HuH-7 (cell line): ENCODE measurements at places on chromosomes 6 and 20.
A peak's percentile ranks its signal among the peaks of the same experiment; 100 is the strongest.

DNA sequence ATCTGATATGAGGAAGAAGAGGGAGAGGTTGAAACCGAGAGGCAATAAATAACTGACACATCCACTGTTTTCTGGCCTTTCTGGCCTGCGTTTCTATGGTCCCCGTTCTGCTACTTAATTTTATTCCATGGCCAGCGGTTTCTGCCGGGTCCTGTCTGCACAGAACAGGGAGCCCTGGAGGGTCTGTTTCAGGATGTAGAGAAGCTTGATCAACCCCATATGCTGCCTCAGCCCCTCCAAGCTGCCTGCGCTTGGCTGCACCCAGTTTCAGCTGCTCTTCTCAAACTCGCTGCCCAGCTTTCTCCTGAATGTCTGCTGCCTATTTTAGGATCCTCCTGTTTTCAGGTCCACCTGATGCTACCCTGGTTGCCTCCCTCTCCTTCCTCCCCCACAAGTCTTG lies 18.5 kb upstream of the PACSIN1 start:
- DNase-seq, result no peak

DNA sequence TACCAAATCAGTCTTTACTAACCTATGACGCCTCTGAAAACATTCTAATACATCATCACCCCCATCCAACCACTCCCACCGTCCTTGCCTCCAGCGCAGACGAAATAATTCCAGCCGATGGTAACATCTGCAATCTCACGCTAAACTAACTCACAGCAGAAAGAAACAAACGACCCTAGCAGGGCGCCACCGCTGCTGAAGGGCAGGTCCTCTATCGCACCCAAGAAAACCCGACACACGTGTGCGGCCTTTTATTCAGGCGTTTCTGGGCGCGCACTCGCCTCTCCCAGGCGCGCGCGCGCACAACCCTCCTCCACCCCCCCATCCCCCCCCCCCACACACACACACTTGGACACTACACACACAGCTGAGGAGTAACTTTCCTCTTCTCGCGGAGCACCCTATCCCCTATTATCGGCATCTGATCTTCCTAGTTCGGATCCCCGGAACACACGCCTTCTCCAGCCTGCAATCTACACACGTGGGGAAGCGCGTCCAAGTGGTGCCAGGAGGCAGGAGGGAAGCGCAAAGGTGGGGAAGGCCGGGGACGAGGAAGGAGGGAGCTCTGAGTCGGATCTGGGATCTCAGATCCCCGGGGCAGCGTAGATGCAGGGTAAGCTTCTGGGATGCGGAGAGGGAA lies 1.4 kb downstream of the GFOD1 start:
- peak; percentile 28 for DNase-seq

DNA sequence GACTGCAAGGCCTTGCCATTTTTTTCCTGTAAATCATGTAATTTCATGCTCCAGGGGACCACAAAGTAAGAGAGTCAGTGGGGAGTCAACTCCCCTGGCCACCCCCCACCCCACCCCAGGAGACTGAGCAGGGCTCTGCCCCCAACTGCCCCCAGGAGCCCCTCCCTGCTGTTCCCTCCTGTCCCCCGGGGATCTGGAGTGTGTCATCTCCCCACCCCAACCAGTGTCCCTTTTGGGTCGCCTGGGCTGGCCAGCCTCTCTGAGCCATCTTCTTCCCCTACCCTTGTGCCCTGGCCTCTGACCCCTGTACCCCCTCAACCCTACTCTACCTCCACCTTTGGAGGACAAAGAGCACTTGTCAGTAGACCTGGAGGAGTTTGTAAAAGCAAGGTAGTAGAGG lies 29.4 kb downstream of the FOXP4 start:
- no peak for DNase-seq

GRCh38 chr6:169845426-169846285 lies 94.2 kb downstream of the ERMARD start:
- DNase-seq, result no peak

GRCh38 chr6:160950507-160950906 lies 41.1 kb upstream of the MAP3K4 start:
- no peak for DNase-seq

GRCh38 chr6:41371461-41371991 lies 36.1 kb downstream of the NCR2 start:
- no peak for DNase-seq

DNA sequence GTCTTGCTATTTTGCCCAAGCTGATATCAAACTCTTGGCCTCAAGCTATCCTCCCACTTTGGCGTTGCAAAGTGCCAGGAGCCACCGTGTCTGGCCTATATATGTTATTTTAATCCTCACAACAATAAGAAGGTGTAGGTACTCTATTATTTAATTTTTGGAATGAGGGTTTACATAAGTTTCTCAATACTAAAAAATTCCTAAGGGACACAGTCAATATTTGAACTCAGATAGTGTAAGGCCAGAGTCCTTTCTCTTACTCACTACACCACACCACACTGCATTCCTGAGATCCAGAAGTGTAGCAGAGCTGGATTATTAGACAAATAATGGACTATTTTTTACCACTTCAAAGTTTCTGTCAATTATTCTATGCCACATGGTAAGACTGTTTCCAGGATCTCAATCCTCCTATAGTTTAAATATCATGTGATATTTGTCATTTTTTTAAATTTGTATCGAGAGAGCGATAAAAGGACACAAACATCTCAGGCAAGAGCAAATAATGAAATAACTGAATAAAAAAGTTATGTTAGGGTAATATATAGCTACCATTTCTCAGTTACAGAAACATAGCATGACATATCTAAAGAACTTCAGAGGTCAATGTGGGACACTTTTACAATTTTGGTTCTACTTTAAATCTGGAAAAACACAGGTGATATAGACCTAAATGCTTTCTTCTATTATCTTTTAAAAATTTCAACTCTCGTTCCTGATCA lies 162.2 kb upstream of the THEMIS start:
- peak; percentile 34 for DNase-seq

GRCh38 chr6:129597023-129597713 lies 112.8 kb downstream of the ARHGAP18 start:
- no peak for DNase-seq

GRCh38 chr6:4929097-4929718 lies 74.6 kb downstream of the RPP40 start:
- DNase-seq, result no peak

DNA sequence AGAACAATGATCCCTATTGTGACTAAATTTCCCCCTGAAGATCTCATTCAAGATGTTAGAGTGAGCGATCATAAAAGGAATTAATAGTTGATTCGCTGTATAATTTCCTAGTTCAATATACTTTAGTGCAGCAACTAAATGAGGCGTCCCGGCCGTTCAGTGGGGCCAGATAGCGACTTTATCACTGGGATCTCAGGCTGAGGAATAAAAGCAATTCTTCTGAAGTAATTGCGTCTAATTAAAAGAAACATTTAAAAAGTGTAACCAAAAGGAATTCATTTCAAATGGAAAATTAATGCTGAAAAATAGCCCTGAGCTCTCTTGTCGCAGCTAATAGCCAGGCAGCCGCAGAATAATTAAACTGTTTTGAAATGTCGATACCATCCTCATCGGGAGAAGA lies 82.2 kb upstream of the TOP1 start:
- DNase-seq, result no peak

- DNase-seq, result peak; percentile 39
These were observed at the start of gene SLC2A10 for GRCh38 chr20:46709459-46710152. Gene SLC2A10, plus strand, starts transcription at chr20:46709649. Its CDS starts 88 bp downstream, at chr20:46709737.

DNA sequence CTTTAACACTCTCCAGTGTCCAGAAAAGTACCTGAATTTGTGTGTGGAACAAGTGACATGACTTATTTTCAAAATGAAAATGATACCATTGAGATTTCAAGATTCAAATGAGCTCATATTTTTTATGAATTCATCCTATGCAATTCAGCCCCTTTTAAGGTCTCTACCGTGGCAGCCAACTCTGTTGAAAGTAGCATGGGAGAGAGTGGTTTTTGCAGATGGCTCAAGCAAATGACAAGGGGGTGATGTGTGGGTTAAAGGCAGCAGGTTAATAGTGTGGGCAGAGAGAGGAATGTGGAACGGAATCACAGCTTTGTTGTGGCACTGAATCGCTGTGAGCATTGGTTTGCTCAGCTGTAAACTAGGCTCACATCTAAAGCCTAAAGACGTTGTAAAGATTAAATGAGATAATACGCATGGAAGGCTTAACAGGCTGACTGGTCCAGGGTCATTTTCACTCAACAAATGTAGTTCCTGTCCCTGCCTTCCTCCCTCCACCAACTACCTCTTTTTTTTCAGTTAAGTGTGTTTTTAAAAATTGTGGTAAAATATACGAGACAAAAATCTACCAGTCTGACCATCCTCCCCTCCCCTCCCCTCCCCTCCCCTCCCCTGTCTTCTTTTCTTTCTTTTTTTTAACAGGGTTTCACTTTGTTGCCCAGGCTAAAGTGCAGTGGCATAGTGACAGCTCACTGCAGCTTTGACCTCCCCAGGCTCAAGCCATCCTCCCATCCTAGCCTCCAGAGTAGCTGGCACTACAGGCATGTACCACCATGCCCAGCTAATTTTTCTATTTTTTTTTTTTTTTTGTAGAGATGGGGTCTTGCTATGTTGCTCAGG lies 114.7 kb upstream of the ZNF217 start:
- DNase-seq, result peak; percentile 54

- no peak for DNase-seq
These were observed at the start of gene GFRA4 for GRCh38 chr20:3663031-3663701. Gene GFRA4, minus strand, starts transcription at chr20:3663399. Its CDS starts 0 bp downstream, at chr20:3663399.

- no peak for DNase-seq
These were observed 1515.1 kb downstream of the HACE1 start for GRCh38 chr6:103344554-103345163.

DNA sequence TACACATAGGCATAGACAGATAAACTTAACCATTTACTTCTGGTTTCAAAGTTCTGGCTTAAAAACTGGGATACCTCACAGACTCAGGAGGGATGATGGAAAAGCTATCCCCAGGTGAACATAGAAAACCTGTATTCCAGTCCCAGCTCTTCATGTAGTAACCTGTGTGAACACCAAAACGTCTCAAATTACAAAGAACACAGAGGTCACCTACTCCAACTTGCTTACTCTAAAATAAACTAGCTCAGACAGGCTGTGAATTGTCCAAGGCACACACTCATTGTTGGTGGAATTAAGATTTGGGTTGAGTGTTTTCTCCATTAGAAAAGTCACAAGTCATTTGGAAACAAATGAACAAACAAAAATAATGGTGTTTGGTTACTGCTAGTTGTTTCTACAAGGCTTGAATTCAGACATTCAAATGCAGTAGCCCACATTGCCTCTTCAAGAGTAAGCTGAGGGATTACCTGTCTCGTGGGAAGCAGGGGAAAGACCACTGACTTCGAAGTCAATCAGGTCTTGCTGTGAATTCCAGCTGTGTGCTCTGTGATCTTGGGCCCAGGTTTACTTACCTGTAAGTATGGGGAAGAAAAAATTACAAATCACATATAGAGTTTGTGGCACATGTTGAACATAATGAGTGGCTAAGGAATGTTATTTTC lies 48.2 kb upstream of the LRRC1 start:
- DNase-seq, result no peak

- DNase-seq, result no peak
These were observed 577.4 kb downstream of the HTR1B start for GRCh38 chr6:76885861-76886301.

- DNase-seq, result peak; percentile 61
These were observed 41.6 kb downstream of the C6orf15 start for GRCh38 chr6:31070711-31071197.

DNA sequence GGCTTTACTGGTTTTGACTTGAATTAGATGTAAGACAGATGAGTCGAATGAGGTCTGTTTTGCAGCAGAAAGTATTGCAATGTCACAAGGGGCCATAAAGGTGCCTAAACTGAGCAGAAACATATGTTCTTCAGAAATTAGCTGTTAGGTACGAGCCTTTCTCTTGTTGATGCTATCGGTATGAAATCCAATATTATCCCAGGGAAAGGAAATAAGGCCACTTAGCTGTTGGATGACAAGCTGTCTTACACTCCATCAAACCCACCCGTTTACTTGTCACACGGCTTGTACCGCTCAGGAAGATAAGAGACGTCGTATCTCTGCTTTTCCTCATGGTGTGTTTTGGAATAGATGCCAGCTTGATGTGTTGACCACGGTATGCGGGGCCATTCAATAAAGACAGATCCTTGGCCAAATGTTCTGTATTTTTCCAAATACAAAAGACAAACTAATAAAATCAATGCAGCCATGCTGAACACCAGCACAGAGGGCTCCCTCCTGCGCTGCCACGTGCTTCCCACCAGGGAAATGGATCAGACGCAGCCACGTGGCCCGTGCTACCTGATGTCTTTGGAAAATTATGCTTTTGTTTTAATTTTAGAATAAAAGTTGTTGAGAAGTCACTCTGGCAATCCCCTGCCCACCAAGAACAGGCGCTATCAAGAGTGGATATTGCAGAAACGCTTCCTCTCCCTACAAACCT lies 255.9 kb upstream of the SULF2 start:
- no peak for DNase-seq

GRCh38 chr6:46258249-46258648 lies 87.5 kb upstream of the ENPP5 start:
- DNase-seq, result no peak

DNA sequence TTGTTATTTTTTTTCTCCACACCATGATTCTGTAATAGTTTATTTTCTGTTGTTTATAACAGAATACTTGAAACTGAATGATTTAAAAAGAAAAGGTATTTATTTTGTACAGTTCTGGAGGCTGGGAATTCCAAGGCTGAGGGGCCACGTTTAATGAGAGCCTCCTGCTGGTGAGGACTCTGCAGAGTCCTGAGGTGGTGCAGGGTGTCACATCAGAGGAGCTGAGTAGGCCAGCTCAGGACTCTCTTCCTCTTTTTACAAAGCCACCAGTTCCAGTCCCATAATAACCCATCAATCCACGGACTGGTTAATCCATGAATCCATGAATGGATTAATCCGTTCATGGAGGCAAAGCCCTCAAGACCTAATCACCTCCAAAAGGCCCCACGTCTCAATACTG lies 71.6 kb downstream of the TFAP2A start:
- DNase-seq, result no peak

GRCh38 chr6:135474362-135474761 lies 23.2 kb downstream of the AHI1 start:
- no peak for DNase-seq

GRCh38 chr6:141658696-141659095 lies 474.0 kb upstream of the GJE1 start:
- DNase-seq, result no peak
